ENCODE measurements at places on chromosomes 12 and 14.

DNA sequence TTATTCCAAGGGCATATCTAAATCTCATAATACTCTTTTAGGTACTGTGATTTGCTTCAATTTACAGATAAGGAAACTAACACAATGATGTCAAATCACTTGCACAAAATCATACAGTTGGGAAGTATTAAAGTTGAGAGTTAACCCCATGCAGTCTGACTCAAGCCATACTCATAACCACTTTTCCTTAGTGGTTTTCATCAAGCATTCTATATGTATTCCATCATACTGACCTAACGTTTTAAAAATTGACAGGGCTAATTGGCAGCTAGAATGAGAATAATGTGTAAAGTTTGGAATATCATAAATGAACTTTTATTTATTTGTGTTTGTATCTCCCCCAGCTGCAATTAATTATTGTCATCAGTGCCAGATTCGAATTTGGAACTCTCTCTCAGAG lies 20.9 kb downstream of the PUS7L start:
- DNase-seq: no peak

GRCh38 chr12:52318241-52318990 lies 2.8 kb downstream of the KRT83 start:
- DNase-seq: no peak

- DNase-seq: no peak
Observed at GRCh38 chr14:89332031-89332430, 85.0 kb downstream of the FOXN3 start.

- no peak for DNase-seq
Observed at GRCh38 chr14:60963761-60964160, 17.1 kb downstream of the TRMT5 start.

- DNase-seq: no peak
Observed at GRCh38 chr12:64526859-64527258, 74.9 kb downstream of the TBK1 start.

- no peak for DNase-seq
Observed at GRCh38 chr12:7695566-7696197, at the start of gene GDF3. Gene GDF3, minus strand, starts transcription at chr12:7695775. Its CDS starts 47 bp downstream, at chr12:7695728.

DNA sequence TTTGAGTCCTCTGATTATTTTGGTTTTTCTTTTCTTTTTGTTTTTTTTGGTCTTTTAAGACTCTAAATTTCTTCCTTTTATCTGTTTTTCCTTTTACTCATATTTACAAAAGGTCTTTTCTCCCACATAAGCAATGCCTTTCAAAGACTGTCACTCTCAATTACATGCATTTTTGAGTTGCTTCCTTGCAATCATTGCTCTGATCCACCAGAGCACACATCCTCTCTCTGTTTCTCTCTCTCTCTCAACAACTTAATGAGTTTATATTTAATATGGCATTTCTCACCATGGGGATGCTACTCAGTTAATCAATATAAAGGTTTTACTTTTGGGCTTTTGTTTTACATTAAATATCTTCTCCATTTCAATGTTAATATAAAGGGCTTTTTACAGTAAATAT lies 62.7 kb upstream of the OR10AD1 start:
- DNase-seq: no peak

GRCh38 chr12:17215759-17216570 lies 610.0 kb upstream of the LMO3 start:
- DNase-seq: no peak

GRCh38 chr12:57380300-57380699 lies 50.5 kb downstream of the R3HDM2 start:
- DNase-seq: no peak

- DNase-seq: peak; percentile 77
Observed at GRCh38 chr12:12439636-12440035, 82.8 kb downstream of the BORCS5 start.

DNA sequence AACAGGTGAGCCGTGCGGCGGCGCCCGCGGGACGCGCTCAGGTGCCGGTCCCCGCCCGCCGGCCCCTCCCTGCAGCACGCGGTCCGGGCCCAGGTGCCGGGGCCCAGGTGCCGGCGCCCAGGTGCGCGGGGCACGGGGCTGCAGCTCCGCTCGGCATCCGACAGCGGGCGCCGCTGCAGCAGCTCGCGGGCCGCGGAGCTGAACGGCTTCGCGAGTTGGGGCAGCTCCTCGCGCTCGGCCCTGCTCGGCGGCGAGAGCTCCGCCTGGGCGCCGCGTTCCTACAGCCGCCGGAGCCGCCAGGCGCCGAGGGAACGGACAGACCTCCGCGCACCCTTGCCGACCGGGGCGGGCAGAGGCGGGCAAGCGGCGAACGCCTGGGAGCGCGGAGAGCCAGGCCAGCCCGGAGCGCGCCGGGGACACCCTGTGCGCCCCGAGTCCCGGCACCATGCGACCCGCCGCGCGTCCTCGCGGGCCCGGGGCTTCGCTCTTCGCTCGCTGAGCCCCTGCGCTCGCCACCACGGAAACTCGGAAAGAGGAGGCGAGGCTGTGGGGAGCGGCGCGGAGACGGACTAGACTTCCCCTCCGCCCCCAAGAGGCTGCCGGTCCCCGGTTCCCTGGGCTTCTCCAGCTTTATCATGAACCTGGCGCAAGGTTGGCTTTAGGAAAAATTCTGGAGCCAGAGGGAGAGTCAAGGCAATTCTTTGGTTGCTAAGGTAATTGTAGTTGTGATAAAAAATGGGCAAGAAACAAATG lies at the start of gene RGS6:
RGS6 (plus strand) TSS at position 201 of the 753 bp plus-strand sequence.
- DNase-seq: peak; percentile 1

DNA sequence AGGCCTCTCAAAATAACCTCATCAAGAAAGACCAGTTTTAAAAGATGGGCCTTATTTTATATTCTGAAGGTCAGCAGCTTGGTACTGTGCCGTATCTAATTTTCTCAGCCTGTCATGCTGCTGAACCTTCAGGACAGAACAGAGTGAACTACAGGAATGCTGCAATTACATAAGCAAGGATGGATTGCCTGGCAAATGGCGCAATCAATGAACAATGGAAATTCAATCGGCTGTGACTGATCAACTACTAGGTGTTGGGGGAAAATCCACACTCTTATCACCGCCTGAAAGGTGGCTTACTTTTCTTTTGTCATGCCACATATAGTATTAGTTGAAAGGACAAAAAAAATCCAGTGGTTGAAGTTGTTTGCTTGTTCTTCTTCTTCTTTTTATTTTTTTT lies 8.5 kb downstream of the ACSS3 start:
- DNase-seq: no peak

GRCh38 chr12:122064025-122064777 lies 14.4 kb upstream of the MLXIP start:
- DNase-seq: no peak

DNA sequence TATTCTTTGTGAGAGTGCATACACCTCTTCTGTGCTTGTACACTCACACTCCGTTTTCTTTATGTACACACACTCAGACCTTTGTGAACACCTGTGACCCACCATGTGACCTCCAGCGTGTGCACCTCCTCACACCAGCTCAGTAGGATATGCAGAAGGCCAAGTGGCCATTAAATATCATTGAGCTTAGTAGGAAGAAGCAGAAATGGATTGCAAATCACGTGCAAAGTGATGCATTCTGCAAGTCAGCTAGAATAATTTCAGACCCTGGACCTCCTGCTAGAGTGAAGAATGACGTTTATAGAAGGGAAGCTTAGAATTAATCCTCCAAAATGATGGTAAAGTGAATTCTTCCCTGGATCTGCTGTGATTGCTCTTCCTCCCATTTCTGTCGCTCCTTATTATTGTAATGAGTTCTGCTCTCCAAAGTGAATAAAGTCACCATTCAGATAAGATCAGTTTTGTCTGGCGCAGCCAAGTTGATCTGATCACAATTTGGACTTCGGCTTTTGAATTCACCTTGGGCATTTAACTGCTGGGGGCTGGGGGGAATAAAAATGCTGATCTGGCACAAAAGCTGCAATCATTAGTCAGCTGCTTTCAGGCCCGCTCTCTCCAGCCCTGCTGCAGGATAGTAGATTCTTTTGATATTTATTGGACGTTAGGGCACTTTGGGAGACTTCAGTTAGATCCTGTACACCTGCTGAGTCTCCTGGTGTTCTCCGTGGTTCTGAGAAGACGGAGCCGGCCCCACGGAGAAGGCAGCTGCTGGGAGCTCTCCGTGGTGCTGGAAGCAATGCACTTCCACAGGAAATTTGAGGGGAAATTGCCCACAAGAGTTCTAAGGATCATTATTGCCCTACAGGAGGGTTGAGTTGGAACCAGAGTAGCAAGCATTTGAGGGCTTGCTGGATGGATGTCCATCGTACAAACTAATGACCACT lies 12.4 kb upstream of the NRXN3 start:
- no peak for DNase-seq

DNA sequence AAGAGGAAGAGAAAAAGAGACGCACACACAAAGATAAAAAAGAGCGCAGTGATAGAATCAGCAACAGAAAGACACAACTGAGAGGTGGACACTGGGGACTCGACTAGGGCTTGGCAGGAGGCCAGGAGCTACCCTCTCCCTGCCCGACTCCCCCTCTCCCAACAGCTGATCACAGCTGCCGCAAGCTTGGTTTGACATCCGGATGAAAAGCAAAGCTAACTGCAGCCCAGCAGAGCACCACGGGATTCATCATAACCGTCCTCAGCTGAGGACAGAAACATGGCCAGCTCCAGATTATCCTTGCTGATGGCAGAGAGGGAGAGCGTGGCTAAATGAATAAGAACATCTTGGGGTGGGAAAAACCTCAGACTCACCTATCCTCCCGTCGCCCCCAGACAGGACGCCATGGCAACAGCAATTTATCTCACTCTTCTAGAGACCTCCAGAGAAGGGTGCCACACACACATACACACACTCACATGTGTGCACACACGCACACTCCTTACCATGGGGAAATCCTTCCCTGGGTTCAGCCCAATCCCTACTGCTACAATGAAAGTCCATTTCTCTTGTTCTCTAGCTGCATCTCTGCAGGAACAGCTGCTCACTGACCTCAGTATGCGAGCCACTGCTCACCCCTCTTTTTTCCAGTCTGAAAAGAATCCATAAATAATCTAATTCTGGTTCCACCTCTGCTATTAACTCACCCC lies 135.3 kb downstream of the NTF3 start:
- no peak for DNase-seq

DNA sequence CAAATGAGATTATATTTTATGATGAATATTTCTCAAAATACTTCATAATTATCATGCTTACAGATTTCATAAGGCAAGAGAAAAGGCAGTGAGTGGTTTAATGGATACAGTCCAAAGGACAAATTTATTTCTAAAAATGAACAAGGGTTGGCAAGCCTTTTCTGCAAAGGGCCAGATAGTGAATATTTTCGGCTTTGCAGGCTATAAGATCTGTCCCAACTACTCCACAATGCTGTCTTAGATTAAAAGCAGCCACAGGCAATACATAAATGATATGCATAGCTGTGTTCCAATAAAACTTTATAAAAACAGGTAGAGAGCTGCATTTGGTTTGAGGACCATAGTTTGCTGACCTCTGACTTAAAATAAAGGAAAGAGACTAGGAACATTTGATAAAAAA lies 42.9 kb upstream of the STK38L start:
- DNase-seq: no peak

GRCh38 chr12:27548301-27549199 lies 24.5 kb downstream of the PPFIBP1 start:
- DNase-seq: no peak

- no peak for DNase-seq
Observed at GRCh38 chr12:18906395-18906794, 168.5 kb downstream of the CAPZA3 start.

DNA sequence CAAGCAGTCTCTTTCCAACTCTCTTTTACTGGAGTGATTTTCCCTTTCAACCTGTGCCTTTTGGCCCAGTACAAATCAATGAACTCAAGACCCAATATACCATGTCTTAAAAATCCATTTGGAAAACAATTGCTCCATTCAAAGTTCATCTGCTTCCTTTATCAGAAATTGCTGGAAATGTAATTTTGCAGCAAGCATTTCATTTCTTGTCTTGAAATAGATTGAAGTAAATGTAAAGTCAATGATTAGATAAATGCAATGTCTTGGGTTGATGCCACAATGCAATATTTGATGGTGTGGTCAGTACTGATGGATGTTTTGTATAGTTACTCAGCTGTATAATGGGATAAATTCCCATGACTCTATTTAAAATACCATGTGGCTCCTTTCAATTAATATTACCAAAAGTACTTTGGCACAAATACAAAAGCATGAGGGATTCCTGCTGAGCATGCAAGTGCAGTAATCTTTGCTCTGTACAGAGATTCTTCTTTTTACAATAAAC lies 707.7 kb upstream of the NOVA1 start:
- no peak for DNase-seq

- DNase-seq: no peak
Observed at GRCh38 chr12:51813931-51814310, 34.6 kb downstream of the FIGNL2 start.

- no peak for DNase-seq
Observed at GRCh38 chr12:49979791-49980190, 7.0 kb downstream of the AQP6 start.

- DNase-seq: no peak
Observed at GRCh38 chr12:87931812-87932211, 97.4 kb downstream of the C12orf50 start.

DNA sequence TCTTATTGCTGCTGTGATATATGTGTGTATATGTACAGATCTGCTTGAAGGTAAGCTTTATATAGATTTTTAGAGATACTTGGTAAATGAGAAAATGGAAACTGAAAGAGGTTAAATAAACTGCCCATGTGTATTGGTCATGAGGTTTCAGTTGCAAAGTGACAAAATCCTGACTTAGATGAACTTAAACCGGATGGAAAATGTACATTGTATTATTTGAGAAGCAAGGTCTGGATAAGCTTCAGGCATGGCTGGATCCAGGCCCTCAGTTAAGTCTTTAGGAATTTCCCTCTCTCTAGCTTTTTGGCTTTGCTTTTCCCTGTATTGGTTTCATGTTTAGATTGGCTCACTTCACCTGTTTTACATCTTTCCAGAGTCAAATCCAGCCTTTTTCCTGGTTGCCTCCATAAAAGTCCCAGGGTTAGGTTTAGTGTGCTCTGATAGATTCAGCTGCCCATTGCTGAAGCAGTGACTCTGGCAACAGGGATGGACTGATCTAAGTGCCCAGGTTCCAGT lies 21.0 kb upstream of the MAP1LC3B2 start:
- DNase-seq: no peak

DNA sequence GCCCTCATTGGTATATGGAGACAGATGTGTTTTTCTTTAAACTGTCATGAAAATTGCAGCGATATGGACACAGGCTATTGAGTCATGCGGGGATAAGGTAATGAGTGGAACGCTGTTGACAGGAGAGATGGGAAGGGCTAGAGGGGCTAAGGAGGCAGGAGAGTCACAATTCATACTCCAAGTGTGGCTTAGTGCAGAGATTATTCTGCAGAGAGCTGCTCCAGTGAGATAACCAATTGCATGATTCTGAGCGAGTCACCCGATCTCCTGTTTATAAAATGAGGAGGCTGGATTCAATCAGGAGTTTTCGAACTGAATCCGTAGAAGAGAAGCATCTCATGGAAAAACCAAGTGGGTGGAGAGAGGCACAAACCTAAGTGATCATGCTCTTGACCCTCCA lies 106.4 kb upstream of the PLEKHG7 start:
- no peak for DNase-seq

DNA sequence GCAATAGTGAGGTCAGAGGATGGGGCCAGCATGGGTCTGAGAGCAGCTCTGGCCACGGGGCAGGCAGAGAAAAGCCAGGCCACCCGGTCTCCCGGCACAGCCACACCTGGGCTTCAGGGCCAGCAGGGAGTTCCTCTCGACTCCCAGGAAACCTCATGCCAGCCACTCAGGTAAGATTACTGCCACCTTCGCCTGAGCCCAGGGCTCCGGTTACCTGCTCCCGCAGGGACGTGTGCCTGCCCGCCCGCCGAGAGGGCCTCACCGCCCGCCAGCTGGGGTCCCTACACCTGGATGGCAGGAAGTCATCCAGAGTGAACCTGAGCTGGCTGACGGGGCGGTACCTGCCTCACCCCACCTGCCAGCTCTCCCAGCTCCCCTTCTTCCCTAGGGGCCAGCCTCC lies 7.3 kb downstream of the JAG2 start:
- DNase-seq: no peak

Data from stimulated activated naive CD4-positive, alpha-beta T cell treated with Interleukin-2 at 50 U/mL for 16 hours (primary cell).